ENCODE measurements at places on chromosomes 16 and 17.

- DNase-seq, result no peak
Observed at GRCh38 chr17:37361543-37361942, 14.2 kb upstream of the C17orf78 start.

DNA sequence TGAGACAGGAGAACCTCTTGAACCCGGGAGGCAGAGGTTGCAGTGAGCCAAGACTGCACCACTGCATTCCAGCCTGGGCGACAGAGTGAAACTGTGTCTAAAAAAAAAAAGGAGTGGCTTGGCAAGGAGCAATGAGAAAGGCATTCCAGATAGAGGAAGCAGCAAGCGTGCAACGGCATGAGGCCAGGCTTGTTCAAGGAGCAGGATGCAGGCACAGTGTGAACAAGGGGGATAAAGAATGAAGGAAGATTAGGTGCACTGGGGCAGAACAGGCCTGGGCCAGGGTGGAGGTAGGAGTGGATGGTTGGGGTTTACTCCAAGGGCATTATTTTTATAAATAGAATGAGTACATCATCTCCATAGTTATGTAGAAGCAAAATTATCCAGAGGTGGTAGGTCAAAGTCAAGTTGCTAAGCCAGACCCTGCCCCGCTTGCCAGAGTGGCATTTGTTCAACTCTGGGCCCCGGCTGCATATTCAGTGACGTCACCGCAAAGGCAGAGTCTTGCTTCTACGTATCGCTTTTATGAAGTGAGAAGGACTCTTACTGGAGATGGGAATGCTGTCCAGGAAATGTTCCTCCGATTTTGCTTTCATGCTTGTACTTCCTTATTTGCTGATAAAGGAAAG is 100.2 kb downstream of the KATNIP start:
- DNase-seq, result no peak

DNA sequence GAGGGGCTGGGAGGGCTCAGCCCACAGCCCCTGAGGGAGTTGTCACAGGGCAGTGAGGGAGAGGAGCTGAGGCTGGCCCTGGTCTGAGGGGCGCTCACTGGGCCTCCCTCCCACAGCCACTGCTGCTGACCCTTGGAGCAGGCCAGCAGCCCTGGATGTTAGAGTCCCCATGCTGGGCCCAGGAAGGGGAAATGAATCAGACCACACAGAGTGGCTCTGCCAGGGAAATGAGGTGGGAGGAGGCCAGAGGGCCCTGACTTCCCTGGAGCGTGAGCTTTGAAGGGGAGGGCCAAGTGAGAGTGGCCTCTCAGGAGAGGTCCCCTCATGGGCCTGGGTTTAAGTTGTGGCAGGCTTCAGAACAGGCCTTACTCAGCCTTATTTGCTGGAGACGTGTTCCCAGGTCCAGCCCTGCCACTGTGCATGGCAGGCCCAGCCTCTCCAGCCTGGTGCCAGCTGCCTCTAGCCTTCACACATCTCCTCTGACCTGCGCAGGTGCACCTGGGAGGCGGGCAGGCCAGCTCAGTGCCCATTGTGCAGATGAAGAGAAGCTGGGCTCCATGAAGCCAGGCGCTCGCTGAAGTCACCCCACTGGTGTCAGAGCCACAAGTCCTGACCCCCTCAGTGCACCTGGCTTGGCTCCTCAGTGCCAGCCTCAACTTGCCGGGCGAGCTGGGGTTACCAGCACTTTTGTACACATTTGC is 15.4 kb downstream of the GPT2 start:
- peak; percentile 56 for DNase-seq

GRCh38 chr16:79008869-79009179 is 591.7 kb downstream of the MAF start:
- no peak for DNase-seq

- DNase-seq, result no peak
Observed at GRCh38 chr17:34987232-34987631, 6.9 kb downstream of the LIG3 start.

DNA sequence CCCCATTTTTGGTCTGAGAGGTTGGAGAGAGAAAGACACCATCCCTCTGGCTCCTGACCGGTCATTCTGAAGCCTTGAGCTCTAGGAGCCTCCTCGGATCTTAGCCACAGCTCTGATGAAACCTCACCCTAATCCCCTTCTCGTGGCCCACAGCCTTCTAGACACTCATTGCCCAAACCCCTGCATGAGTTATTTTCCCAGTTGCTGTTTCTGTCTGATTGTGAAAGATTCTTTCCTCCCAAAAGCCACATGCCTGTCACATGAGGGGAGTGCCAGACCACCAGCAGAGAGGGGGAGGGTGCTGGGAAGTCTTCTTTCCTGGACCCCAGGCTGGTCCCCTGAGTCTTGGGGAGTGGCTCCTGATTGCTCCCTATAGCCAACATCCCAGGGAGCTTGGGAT is 17.6 kb upstream of the ABR start:
- DNase-seq, result peak; percentile 95

DNA sequence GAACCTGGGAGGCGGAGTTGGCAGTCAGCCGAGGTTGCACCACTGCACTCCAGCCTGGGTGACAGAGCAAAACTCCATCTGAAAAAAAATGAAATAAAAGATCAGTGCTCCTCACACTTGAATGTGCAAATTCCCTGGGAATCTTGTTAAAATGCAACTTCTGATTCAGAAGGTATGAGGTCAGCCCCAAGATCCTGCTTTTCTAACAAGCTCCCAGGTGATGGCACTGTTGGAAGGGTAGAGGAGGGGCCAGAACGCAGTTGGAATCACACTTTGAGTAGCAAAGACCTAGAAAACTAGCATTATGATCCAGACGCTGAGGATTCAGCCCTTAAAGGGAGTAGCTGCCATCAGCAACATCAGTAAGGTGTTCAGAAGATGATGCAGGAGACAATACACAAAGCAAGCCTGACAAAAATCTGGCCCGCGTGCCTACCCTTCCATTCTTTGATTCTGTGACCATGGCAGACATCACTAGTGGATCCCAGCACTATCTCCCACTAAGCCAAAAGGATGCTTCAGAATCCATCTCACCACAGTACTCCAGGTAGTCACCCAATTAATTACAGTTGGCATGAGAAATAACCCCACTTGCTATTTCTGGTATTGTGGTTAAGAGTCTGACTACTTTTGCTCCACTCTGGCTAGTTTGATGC is 33.1 kb upstream of the MEIOC start:
- no peak for DNase-seq

- DNase-seq, result peak; percentile 62
Observed at GRCh38 chr17:74923538-74924249, 379 bp upstream of the OTOP2 start.

DNA sequence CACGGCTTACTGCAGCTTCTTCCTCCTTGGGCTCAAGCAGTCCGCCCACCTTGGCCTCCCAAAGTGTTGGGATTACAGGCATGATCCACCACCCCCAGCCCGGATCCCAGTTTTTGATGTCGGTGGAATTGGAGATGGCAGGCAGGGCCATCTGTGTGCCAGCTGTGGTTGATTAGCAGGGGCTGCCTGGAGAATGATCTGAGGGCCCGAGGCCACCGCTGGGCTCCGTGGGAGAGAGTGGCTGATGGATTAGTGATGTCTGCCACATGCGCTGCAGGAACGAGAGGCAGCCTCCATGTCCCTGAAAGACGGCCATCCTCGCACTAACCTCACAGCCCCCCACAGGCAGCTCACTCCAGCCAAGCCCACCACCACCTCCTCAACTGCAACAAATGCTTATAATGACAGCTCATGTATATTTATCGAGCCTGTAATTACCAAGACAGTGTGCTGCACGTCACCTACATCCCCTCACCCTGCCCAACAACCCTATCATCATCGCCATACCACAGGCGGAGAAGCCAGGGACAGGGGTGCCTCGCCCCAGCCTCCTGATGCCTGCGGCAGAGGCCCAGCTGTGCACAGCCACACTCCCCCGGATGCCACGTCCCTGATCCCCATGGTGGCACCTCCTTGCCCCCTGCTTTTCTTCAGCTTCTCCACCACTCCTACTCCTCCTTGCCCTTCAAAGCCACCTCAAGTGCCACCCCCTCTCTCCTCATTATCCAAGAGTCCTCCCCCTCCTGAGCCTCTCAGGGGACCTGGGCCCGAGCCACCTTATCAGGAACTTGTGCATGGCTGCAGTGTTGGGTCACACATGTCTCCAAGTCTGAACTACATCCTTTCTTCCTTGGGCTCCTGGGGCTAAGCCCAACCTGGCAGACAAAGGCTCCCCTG is 33.2 kb downstream of the ACTG1 start:
- DNase-seq, result no peak

DNA sequence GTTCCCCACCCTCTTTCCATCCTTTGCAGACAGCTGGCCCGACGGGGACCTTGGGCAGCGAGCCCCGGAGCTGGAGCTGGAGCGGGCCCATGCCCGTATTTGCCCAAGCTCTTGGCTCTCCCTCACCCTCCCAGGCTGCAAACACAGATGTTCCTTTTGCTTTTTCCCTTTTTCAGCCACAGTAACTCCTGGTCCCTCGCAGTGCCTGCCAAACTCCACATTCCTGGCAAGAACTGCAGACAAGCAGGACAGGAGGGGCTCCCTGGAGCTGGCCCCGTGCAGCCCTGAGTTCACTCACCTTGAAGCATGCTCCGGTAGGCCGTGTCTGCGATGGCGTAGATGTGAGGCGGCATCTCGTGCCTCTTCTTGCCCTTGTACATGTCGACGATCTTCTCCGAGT is 33.9 kb downstream of the MYH11 start:
- DNase-seq, result no peak

GRCh38 chr16:78844682-78845081 is 745.2 kb downstream of the WWOX start:
- no peak for DNase-seq

DNA sequence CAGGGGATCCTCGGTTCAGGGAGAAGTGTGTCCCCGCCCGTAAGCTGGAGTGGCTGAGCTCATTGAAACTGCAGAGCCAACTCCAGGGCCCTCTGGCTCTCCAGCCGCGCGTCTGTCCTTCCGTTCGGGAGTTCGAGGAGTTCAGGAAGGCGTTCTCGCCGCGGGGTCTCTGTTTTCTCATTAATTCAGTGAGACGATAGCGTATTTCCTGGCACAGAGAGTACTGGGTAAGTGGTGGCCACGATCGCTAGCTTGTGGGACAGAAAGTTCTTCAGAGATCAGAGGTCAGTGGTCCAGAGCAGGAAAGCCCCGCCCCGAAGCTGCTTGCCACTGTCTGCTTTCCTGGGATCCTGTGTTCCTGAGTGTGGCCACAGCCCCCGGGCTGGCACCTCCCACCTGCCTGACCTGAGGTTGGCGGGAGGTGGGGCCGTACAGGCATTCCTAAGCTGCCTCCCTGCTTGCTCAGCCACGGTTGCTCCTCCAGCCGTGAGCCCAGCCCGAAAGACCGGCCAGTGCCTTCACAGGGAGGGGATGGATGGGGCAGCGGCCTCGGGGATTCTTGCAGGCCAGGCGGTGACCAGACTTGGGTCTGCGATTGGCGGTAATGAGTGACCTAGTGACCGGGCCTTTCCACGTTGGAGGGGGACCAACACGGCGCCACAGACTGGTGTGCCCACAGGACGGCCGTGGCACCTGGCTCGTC is 8.9 kb downstream of the BAIAP2 start:
- DNase-seq, result no peak

DNA sequence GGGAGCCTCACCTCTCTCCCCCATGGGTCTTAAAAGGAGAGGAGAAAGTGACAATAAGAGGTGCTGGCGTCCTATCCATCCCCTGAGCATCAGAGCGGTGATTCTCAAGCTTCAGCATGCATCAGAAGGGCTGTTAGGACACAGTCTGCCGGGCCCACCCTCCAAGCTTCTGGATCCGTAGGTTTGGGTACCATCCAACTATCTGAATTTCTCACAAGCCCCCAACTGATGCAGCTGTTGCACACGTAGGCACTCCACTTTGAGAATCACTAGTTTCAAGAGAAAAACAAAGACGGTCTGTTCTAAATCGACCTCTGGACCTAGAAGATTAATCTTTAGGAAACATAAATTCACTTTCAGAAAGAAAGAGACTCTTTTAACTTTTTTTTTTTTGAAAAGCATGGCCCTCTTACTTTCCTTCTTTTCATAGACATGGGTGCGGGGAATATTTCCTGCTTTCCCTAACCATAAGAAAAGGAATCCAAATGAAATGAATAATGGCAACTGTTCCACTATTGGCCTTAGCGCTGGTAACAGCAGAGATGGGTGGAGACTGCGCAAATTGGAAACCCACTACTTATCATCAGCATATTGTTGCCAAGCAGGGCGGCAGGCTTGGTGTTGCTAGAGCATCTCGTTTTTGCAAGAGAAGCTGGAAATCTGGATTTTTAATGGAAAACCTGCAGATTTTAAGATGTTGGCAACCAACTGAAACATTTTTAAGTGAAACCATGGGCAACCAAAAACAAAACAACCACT is 144.4 kb downstream of the GAS7 start:
- no peak for DNase-seq

DNA sequence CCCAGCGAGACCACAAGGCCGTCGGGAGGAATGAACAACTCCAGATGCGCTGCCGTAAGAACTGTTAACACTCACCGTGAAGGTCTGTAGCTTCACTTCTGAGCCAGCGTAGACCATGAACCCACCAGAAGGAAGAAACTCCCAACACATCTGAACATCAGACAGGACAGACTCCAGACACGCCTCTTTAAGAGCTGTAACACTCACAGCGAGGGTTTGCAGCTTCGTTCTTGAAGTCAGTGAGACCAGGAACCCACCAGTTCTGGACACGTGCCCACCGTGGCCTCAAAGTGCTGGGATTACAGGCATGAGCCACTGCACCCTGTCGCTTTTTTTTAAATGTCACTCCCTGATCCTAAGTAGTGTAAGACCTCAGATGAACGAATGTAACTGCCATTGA is 17.3 kb downstream of the KPNA2 start:
- no peak for DNase-seq

DNA sequence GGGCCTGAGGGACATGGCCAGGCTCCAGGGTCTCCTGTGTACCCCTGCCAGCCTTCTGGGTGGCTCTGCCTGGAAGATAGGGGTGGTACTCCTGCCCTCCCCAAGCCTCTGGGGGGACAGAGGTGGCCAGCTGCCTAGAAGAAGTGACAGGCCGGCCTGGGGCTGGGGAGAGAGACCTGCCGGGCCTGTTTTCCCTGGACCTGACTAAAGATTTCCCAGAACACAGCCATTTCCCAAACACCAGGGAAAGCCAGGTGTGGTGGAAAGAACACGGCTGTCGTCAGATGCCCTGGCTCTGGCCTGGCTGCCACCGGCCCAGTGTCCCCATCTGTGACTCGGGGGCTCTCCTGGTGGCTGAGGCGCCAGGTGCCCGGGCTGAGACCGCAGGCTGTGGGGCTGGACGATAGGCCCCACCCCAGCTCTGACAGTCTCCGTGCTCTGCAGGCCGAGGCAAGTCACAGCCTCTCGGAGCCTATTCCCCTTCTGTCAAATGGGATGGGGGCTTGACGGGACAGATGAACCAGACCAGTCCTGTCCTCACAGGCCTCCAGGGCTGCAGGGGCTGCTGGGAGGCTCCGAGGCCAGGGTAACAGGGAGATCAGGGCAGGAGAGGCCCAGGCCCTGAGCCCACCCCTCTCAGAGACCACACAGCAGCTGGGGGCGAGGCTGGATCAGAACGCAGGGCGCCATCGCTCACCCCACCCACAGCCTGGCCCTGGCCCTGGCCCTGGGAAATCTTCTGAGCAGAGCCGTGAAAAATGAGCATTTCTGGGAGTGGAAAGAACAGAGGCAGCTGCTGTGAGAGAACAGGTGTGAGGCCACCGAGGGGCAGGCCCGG is 33.1 kb downstream of the CTU2 start:
- no peak for DNase-seq

Measured in inflammatory macrophage treated with lipopolysaccharide for 4 hours (primary cell).